ENCODE measurements at places on chromosomes 2 and 18.

DNA sequence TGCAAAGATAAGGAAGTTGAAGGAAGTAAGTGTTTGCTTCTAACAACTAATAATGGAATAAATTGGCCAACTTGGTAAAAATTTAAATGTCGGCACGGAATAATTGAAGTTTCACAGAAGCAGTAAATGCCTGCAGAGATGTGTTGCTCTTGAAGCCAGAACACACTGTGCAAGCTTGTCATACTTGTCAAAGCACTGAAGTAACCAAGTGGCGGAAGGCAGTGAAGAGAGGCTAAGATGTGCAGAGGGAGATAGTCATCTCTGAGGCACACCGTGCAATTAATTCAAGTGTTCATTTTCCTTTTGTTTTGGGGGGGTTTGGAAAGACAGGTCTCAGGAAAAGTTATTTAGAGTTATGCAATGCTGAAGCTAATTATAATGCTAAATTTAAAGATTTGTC lies 5.2 kb downstream of the DCDC2C start:
- no peak for DNase-seq

DNA sequence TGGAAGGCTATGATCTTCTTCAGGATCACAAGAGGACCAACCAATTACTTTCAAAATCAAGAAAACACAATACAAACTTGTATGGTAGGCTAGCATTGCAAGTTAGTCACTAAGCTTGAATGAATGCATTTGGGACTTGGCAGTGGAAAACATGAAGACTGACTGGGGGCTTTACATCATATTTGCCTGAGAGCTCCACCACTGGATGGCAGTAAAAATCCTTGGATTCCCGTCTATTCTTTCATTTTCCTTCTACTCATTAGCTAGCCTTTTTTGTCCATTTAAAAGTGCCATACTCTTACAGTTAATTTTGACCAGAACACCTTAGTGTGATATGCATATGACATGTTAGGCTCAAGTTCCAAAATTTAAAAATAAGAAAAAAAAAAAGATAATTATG lies 63.5 kb upstream of the RASGRP3 start:
- DNase-seq: no peak

- DNase-seq: no peak
Measured at GRCh38 chr2:150732491-150732890, 245.0 kb upstream of the RND3 start.

GRCh38 chr18:48827291-48828193 lies 123.2 kb downstream of the SMAD7 start:
- peak; percentile 77 for DNase-seq

DNA sequence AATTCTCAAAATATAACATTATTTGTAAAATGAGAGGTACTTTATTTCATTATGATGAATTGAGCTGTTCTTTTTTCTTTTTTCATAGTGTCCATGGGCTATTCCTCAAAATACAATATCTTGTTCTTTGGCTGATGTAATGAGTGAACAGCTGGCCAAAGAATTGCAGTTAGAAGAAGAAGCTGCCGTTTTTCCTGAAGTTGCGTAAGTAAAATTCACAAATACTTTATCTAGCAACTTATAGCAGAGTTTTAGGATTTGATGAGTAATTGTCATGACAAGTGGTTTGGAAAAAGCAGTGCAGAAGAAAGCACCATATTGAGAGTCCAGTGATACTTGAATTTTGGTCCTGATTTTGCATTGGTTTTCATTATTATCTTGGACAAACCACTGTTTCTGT lies 9.8 kb downstream of the RIOK3 start:
- DNase-seq: no peak

GRCh38 chr2:231887756-231888155 lies 38.4 kb downstream of the NPPC start:
- DNase-seq: no peak

Measured in NCI-H1092 (cell line).